ENCODE measurements at places on chromosomes 3 and 15. TPM values are rescaled to one million over a fixed set of nuclear protein-coding genes. Genes with fewer than 3 reads are reported as not detected.
A peak's percentile ranks its signal among the peaks of the same experiment; 100 is the strongest.

The DLEC1 gene
- not detected for total RNA-seq

- peak; percentile 46 for DNase-seq
These were observed 738 bp downstream of the COMMD2 start for GRCh38 chr3:149751551-149751950.

GRCh38 chr3:40103829-40104228 is 205.7 kb upstream of the EIF1B start:
- DNase-seq = no peak

DNA sequence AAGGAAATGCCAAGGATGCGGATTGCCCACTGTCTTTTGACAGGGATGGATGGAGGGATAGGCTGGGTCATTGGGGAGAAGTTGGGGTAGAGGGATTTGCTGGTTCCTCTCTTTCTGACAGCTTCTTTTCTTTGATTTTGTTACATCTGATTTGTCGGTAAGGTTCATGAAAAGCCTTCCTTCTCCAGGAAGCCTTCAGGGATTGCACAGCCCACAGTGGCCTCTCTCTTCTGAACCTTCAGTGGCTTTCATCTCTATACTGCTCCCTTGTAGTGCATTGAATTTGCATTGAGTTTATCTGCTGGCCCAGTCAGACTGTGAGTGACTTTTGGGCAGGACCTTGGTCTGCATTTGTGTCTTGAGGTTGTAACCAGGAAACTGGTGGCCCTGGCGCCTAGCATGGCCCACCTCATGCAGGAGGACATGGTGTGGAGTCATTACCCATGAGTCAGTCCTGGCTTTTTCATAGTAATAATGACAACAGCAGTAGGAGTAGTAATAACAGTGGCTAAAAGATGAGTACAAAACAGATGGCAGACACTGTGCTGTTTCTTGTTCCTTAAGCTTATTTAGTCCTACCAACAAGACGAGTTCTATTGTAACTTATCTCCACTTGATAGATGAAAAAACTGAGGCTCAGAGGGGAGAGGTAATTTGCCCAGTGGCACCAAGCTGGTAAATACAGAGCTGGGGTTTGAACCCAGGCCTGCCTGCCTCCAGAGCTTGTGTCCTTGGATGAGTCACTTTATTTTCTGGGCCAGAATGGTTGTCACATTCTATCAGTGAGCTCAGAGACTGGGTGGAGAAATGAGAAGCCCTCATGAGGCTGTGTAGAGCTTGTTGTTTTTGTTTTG is 28.4 kb downstream of the SMAD6 start:
- no peak for DNase-seq

The HYKK gene
- total RNA-seq = 13.9 TPM

- DNase-seq = no peak
These were observed 11.2 kb upstream of the SUMF1 start for GRCh38 chr3:4478261-4478660.

The GOLGA8J gene
- not detected for total RNA-seq

DNA sequence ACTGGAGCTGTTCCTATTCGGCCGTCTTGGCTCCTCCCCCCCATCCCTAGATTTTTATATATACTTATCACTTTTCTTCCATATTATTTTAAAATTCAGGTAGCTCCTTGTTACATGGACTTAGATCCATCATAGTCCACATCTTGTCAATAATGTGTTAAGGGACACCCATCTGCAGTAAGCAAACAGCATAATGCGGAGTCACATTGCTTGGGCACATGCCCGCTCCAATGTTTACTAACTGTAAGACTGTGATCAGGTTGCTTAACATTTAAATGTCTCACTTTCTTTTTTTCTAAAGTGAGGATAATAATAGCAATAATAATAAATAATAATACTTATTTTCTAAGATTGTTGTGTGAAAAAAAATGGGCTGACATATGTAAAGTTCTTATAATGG is 303.2 kb upstream of the SOX14 start:
- DNase-seq = no peak

The STAC gene
- not detected for total RNA-seq

The SLC24A5 gene
- total RNA-seq = not detected

- no peak for DNase-seq
These were observed 585 bp downstream of the CSK start for GRCh38 chr15:74782259-74783071.

DNA sequence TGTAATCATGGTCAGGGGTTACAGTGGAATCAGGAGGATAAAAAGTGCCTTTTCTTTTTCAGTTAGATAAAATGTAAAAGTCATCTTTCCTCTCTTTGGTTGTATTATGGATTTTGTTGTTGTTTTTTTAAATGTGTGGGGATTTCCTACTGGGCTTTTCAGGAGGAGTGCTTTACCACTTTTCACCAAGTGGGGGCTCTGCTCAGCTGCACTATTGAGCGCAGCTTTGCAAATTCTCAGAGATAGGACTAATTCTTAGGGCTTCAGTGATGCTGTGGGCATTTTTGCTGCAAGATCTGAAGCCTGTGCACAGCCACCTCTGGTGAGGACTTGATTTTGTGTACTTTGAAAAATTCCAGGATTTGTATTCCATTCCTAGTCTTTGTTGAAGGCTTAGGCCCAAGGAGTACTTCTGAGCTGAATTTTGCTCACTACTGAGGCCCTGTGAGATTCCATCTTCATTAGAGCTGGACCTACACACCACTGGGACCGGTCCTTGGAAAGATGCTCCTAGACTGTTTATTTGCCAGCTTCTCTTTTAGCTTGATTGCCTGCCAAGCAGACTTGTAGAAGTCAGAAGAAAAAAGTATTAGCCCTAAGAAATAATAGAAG is 7.5 kb downstream of the GNB5 start:
- DNase-seq = peak; percentile 78
